ENCODE measurements at places on chromosomes 7 and 10.

GRCh38 chr10:63919575-63920279 lies 398.5 kb downstream of the REEP3 start:
- no peak for DNase-seq

- DNase-seq: no peak
These were observed 5.4 kb downstream of the VWC2 start for GRCh38 chr7:49778731-49779270.

DNA sequence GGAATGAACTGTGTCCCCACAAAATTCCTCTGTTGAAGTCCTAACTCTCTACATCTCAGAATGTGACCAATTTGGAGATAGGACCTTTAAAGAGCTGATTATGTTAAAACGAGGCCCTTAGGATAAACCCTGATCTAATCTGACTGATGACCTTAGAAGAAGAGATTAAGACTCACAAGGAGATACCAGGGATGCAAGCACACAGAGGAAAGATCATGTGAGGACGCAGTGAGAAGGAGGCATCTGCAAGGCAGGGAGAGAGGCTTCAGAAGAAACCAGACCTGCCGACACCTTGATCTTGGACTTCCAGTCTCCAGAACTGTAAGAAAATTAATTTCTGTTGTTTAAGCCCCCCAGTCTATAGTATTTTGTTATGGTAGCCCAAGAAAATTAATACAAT lies 94.9 kb upstream of the ZNF800 start:
- DNase-seq: no peak

DNA sequence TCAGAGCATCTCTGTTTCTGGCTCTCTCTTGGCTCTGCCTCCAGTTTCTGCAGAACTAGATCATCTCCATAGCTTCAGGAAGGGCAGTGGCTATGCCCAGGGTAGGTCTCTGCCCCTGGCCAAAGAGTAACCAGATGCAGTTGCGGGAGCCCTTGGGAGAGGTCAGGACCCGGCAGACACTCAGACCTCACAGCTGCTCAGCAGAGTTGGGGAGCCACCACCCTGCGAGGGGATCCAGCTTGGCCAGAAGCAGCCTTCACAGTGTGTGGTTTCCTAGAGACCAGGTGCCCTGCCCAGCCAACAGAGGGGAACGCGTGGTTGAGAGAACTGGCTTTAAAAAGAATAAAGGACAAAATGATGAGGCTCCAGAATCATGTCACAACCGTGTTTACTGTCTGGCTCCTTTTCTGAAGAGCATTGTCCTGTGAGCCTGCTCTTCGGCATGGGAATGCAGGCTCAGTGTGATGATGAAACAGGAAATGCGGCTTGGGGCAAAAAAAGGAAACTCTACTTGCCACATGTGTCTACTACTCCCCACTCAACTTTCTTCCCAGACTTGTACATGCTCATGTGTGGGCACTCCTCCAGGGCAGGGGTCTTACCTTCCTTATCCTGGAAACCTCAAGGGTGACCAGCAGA lies 243.1 kb downstream of the INHBA start:
- DNase-seq: no peak

DNA sequence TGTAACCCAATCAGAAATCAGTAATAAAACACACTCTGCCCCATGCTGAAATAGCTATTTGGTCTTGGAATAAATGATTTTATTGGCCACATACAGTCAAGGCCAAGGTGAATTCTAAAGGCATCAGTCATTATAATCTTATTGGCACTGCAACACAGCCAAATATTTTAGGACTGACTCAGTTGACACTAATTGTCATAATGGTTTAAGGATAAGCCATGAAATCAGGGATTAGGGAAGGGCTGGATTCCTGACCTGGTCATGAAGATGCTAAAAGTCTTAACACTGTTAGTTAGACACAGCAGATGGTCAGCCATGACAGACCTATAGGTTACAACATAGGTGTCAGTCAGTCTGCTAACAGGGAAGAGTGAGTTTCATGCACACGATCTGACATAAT lies 330.3 kb upstream of the NPSR1 start:
- DNase-seq: no peak

- DNase-seq: no peak
These were observed 30.6 kb downstream of the TMEM243 start for GRCh38 chr7:87188930-87189329.

- no peak for DNase-seq
These were observed 74.9 kb downstream of the ADCYAP1R1 start for GRCh38 chr7:31126976-31127375.

- DNase-seq: no peak
These were observed 372.1 kb upstream of the MKI67 start for GRCh38 chr10:128498378-128498730.

GRCh38 chr7:94391726-94392392 lies 2.8 kb upstream of the COL1A2 start:
- DNase-seq: no peak

GRCh38 chr7:10708447-10708846 lies 265.2 kb upstream of the PHF14 start:
- DNase-seq: no peak

DNA sequence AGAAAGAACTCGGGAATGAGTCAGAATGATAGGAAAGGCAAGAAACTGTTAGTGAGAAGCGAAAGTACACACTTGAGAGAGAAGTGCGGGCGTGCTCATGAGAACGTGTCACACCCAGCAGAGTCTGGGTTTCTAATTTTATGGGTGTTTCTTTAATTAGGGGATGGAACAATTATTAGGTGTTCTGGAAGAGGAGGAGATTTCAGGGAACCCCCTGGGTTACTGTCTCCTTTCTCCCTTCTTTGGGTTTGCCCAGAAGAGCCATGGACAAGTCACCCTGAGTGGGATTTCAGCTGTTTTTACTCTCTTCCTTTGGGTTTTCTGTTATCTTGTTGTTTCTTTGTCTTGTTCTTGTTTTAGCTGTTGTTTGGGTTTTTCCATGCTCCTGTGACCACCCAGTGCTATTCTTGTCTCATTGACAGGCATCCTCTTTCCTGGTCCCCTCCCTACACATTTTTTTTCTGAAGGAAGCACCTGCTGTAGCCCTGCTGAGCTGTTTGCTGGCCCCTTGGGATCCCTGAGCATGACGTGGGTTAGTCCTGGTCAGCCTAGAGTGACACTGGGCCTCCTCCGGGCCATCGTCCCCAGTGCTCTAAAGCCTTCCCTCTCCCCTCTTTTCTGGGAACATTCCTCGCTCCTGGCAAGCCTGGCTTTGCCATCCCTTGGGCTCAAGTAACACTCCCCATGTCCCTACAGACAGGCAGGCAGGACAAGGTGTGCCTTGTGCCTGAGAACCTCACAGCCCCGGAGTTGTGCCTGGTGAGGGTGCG lies 3.5 kb downstream of the SH2D4B start:
- no peak for DNase-seq

DNA sequence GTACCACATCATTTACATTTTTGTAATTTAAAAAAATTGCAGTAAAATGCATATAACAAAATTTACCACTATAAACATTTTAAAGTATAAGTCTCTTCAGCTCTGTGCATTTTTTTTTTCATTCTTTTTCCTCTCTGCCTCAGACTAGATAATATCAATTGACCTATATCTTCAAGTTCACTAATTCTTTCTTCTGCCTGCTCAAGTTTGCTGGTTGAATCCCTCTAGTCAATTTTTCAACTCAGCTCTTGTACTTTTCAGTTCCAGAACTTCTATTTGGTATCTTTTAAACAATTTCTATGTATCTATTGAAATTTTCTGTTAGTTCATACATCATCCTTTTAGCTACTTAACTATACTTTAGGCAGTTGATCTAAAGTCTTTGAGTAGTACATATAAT lies 112.0 kb downstream of the MICU1 start:
- DNase-seq: no peak

- no peak for DNase-seq
These were observed 70.4 kb downstream of the GPR158 start for GRCh38 chr10:25245165-25245564.

DNA sequence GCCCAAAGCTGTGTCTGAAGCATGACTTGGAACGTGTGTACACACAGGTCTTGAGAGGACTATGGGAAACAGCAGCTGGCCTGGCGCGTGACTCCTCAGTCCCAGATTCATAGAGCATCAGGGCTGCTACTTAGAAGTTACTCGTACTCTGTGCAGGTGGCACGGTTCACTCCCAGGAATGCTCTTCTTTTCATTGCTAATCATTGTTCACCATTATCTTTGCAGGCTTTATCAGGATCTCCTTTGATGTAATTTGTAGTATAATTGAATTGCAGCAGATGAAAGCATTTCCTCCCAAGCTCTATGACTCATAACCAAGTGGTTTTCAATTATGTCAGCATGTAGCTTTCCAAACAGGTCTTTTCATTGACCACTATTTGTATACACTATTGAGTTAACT lies 938.9 kb downstream of the NRG3 start:
- no peak for DNase-seq

DNA sequence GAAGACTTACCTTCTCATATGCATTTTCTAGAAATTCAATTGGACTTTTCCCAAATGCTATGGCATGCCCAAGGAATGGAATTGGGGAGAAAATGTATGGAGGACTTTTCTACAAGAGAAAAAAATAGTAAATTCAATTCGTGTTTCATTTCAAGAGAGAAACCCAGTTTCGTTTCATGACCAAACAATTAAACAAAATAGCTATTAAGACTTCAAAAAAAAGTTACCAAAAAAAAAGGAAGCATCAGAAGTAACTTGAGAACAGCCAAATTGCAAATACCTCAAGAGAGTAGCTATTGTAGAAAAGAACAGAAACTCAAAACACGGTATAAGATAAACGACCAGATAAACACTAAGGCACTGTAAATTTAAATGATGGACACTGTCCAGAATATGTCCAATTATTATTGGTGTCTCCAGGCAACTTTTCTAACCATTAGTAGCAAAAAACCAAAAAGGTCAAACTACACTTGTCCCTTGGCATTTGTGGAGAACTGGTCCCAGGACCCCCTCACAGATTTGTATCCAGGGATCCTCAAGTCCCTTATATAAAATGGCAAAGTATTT lies 2.4 kb downstream of the CYP51A1 start:
- DNase-seq: no peak

- no peak for DNase-seq
These were observed 4.6 kb upstream of the LBX1 start for GRCh38 chr10:101233863-101234262.

- DNase-seq: no peak
These were observed 43.3 kb upstream of the EZH2 start for GRCh38 chr7:148927123-148928045.

DNA sequence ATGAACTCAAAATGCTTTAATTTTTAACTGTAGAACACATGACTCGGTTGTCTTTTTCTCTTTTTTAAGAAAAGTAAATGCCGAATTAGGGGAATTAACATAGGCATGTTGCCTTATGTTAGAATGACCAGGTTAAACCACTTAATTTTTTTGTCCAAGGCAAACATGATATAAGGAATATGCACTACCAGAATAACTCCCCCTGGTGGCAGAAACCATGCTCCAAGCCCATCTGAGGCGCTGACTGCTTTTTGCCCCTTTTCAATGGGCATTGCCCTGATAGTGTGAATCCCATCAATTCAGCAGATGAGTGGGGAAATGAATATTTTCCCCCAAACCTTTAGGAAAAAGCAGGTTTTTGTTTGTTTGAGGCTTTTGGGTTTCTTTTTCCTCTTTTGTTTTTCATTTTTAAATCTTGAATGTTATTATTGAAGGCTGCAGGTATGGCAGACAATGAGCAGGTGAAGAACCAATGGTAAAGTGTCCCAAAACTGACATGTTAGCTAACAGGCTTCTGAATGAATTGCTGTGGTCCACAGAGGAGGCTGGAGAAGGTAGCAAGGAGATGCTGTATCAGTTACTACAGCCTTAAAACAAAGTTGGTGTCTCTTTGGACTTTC lies 284.3 kb downstream of the SORCS3 start:
- no peak for DNase-seq

GRCh38 chr7:156827587-156828203 lies 65.3 kb downstream of the LMBR1 start:
- DNase-seq: no peak

- DNase-seq: no peak
These were observed 23.3 kb upstream of the MNX1 start for GRCh38 chr7:157033483-157034473.

GRCh38 chr7:9870674-9871073 lies 1103.0 kb upstream of the PHF14 start:
- no peak for DNase-seq

- no peak for DNase-seq
These were observed 2.0 kb upstream of the HOXA3 start for GRCh38 chr7:27154369-27154768.

DNA sequence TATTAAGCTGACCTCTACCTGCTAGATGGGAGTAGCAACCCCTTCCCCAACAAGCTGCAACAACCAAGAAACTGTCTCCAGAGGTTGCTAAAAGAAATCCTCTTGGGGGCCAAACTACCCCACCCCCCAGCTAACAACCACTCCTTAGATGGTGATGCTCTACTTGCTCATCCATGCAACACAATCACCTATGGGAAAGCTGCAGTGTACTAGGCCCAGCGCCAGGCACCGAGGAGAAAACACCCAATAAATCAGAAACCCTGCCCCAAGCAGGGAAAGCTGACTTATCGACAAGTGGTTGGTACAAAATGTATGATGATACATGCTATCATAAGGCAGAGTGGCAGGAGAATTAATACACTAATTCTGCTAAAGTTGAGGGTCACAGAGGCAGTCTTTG lies 17.3 kb downstream of the SLC25A13 start:
- no peak for DNase-seq

GRCh38 chr10:61986382-61986781 lies 84.9 kb downstream of the ARID5B start:
- no peak for DNase-seq

DNA sequence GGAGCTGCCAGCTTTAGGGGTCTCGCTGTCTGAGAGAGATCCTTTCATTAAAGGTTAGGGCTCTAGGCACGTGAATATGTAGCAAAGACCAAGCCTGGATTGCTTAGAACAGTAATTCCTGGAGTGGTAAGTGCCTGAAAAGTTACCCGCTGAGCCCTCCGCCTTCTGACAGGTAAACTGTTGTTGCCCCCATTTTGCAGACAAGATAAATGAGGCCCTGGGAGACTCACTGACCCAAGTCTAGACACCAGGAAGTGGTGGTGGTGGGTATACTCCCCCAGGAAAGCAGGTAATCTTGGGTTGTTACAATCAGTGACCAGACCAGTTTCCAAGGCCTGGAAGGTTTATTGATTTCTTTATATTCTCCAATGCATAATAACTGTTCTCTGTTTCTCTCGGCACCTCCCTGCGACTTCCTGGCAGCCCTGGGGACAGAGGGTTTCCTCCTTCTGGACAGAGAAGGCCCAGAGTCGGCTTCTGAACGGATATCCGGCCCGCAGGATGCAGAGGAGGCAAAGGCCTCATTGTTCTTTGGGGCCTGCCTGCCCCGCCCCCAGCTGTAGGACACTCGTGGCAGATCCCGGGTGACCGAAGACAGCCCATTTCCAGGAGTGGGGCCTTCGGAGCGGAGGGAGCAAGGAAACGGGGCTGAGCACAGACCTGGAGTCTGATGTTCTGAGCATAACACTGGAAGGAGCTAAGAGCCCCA lies 1.3 kb upstream of the GRK5 start:
- no peak for DNase-seq

GRCh38 chr10:114239117-114239993 lies at the start of gene VWA2:
Gene VWA2, plus strand, starts transcription at chr10:114239254. Its CDS starts 9,460 bp downstream, at chr10:114248714.
- no peak for DNase-seq
